ENCODE measurements at places on chromosomes 2 and 18.

- peak; percentile 78 for DNase-seq
These were observed 161.6 kb upstream of the TRIB2 start for GRCh38 chr2:12555012-12555645.

- no peak for DNase-seq
These were observed 202.6 kb upstream of the ID2 start for GRCh38 chr2:8479298-8479697.

GRCh38 chr2:205495819-205496218 is 186.5 kb upstream of the NRP2 start:
- DNase-seq, result peak; percentile 46

- no peak for DNase-seq
These were observed 10.9 kb upstream of the EIF2AK2 start for GRCh38 chr2:37167636-37168180.

- DNase-seq, result no peak
These were observed 76.9 kb downstream of the MRO start for GRCh38 chr18:50742952-50743351.

- peak; percentile 76 for DNase-seq
These were observed 38.6 kb upstream of the NOTO start for GRCh38 chr2:73163483-73164367.

GRCh38 chr2:159613651-159614285 is 2.6 kb downstream of the BAZ2B start:
- peak; percentile 40 for DNase-seq

All from EH (cell line).